Smooth muscle cell of the brain vasculature (primary cell): ENCODE measurements at places on chromosomes 3 and 15.

GRCh38 chr3:87336761-87337160 is 60.4 kb upstream of the POU1F1 start:
- DNase-seq: no peak

- no peak for DNase-seq
These were observed 12.1 kb downstream of the IQGAP1 start for GRCh38 chr15:90400005-90400758.

GRCh38 chr3:11948331-11948730 is 55.9 kb upstream of the SYN2 start:
- no peak for DNase-seq

DNA sequence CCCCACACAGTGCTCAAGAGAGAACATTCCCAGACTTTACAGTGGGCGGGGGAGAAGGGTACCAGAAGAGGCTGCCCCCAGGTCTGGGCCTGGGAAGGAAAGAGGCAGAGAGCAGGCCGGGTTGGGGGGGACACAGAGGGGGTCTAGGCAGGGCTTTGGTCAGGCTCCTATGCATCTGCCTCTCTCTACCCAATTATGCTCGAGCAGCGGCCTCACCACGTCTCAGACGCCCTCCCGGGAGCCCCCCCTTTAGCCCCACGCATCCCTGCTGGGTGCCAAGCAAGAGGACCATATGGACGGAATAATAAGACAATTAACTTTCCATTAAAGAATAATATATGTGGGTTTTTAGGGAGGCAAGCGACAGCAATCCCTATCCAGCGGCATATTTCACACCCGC is 32.8 kb downstream of the CACNA2D2 start:
- DNase-seq: no peak

DNA sequence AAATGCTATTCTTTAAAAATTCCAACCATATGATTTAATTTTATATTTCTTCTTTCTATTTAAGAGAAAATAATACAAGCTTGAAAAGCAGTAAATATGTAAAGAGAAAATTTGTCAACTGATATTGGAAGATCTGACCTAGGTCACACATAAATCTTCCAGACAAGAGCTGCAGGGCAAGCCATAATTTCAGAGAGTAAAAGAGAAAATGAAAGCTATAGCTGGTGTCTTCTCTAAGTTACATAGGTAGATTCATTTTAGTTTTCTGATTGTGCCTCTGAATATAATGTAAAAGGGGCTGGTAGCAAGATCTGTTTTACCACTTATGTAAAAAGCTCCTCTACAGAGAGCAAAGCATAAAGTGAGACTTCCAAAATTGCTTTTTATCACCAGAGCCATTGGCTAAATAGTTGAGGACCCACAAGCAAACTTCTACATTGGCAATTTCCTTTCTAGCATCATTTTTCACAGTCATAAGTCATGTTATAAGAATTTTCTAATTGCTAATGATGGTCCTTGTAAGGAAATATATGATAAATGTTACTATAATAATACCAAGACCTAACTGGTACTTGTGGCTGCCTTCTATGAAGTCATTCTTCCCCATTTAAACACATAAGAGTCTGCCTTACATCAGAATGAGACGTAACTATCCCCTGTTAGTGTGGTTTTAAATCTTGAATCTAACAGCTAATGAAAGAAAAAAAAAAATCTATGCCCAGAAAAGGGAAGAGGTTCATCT is 80.8 kb upstream of the SKOR1 start:
- DNase-seq: no peak
